ENCODE measurements at places on chromosomes 3 and 15.

DNA sequence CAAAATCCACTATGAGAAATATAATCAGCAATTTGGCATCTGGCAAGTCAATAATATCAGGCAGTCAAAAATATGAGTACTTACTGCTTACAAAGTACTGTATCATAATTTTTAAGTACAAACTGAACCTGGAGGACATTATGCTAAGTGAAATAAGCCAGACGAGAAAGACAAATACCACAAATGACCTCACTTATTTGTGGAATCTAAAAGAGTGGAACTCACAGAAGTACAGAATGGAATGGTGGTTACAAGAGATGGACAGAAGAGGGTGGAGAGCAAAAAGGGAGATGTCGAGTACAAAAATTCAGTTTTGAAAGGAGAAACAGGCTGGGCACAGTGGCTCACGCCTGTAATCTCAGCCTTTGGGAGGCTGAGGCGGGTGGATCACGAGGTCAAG, 12.4 kb downstream of the PCYT1A start:
- DNase-seq: no peak

- no peak for DNase-seq
These were observed 389.7 kb upstream of the ROBO1 start for GRCh38 chr3:80157546-80157945.

GRCh38 chr15:59419170-59419569, 18.8 kb upstream of the FAM81A start:
- no peak for DNase-seq

DNA sequence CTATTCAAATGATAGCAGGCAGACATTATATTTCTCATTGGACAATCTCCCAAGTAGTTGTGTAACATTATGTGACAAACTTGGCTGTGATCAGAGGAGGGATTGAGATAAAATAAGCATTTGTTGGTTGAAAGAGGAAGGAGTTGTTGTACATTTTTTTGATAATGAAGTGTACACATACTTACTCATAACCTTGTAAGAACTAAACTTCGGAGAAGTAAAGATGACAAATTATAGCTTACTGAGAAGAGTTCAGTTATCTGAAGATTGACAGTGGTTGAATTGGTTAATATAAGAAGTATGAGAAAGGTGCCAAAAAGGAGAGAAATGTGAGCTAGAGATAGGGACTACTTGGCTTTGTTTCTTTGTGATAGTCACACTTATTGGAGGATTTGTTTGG, 32.6 kb downstream of the STT3B start:
- no peak for DNase-seq

- no peak for DNase-seq
These were observed 161.6 kb downstream of the MAGI1 start for GRCh38 chr3:65877160-65877559.

GRCh38 chr15:95457520-95457919, 873.0 kb upstream of the NR2F2 start:
- DNase-seq: no peak

DNA sequence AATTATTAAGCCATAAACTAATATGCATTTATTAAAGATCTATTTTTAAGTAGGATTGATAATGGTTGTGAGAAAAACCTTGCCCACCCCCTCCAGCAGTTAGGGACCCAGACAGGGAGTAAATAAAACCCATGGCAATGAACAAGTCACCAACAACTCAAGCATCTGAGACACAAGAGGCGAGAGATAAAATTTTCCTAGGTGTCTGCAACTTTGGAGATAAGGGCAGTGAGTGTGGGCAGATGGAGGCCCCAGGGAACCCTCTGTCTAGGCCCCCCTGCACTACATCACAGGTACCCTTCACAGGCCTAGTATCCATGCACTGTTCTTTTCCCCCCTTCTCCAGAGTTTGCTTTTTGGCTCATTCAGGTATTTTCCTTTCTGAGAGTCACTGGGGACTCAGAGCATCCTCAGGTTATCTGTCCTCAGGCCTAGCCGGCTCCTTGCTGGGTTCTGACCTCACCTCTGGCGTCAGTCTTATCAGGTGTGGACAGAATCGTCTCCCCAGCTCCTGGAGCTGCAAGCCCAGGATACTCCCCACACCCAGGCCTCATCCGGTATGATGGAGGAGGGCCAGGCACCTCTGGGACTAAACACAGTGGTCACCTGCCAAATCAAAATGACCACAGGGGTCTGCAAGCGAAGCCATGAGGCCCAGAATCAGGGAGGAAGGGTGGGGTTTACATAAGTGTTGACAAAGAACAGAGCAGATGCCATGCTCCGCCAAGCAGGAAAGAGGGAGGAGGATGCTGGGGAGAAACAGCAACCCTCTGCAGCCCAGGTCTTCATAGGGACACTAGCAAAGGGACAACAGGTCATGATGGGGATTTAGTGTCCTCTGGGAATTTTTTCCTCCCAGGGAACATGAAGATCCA, 50.4 kb downstream of the CCNL1 start:
- no peak for DNase-seq

- no peak for DNase-seq
These were observed 11.6 kb upstream of the EPB42 start for GRCh38 chr15:43232289-43232874.

GRCh38 chr3:112806903-112807302, 39.8 kb downstream of the CD200R1L start:
- no peak for DNase-seq

- DNase-seq: no peak
These were observed 353.1 kb upstream of the BCHE start for GRCh38 chr3:166190360-166190759.

DNA sequence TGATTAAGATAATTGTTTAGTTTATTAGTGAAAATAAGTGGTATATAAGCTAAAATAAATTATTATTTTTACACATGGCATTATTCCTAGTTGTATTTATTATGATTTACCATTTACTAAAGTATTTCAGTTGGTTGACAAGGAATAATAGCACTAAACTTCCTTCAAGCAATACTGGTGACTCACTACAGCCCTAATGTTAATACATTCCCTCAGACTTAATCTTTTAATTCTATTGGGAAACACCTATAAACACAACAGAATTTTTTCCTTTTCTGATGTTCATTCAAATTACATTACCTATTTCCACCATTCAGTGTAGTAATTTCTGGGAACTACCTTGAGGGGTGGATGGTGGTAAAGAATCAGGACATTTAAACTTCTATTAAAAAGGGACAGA, 264.0 kb downstream of the TIGIT start:
- DNase-seq: no peak

- no peak for DNase-seq
These were observed 102.0 kb downstream of the TBC1D2B start for GRCh38 chr15:77975332-77976094.

- DNase-seq: no peak
These were observed 6.3 kb upstream of the CTSH start for GRCh38 chr15:78950902-78951840.

GRCh38 chr3:197949778-197950676, at the start of gene RPL35A:
RPL35A (plus strand) TSS chr3:197950190; CDS start chr3:197950968, 778 bp downstream.
- DNase-seq: peak; percentile 82

GRCh38 chr3:50953825-50954414, 279.2 kb downstream of the DOCK3 start:
- DNase-seq: no peak

DNA sequence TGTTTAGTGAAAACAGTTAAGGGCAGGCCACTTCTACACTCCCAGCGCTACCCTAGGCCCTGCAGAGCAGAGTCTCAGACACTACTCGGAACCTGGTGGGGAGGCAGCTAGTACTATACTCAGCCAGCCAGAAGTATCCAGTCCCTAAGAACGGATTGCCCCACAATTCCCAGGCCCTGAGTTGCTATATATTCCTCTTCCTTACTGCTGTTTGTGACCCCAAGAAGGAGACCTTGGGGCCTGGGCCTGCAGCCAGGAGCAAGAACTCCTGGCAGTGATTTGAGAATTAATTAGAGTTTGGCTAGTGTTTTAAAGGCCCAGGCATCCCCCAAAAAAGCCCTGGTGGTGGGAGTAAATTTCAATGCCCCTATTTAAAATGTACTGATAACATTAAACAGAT, 87.7 kb downstream of the RBPMS2 start:
- no peak for DNase-seq

DNA sequence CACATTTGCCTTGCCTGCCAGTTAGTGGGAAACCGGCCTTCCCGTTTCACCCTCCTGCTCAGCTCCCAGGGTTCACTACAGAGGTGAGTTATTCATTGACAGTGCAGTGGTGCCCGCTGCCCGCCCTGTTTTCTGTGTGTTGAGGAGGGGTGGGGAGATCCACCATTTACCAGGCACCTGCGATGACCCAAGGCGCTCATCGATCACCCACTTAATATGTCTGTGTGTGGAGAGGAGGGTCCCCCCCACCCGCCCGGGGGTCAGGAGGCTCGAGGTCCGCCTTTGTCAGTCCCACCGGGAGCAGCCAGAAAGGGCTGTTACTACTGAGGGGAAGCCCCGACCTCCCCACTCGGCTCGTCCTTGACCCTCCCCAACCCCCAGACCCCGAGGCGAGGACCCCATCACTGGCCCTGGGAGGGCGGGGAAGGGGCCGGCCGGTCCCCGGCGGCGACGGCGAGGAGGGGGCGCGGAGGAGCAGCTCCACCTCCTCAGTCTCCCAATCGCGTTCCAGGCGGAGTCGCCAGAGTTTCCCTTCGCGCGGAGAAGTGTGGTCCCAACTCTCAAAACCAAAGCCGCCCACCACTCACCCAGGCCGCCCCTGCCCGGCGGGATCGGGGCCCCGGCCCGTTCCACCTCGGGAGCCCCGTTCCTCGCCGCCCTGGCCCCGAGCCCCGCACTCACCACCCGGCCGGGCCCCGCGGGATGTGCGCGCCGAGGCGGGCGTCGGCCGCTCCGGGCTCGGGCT, 1.1 kb downstream of the PLXNB1 start:
- DNase-seq: no peak

All from activated naive CD8-positive, alpha-beta T cell treated with anti-CD3 and anti-CD28 coated beads for 36 hours (primary cell).